ENCODE measurements at places on chromosomes 6 and 20. TPM values are rescaled to one million over a fixed set of nuclear protein-coding genes. Genes with fewer than 3 reads are reported as not detected.

OR2H2 gene
- total RNA-seq = not detected

ACOT13 gene
- total RNA-seq = 9.1 TPM

PDYN gene
- total RNA-seq = not detected

MEP1A gene
- total RNA-seq = not detected

FANCE gene
- total RNA-seq = 2.8 TPM

SLC17A9 gene
- 2.5 TPM for total RNA-seq

FNDC1 gene
- total RNA-seq = 0.23 TPM

VSTM2L gene
- total RNA-seq = 2.9 TPM

ELOVL2 gene
- not detected for total RNA-seq

TRIM15 gene
- total RNA-seq = not detected

MYCT1 gene
- total RNA-seq = 0.47 TPM

HLA-DOB gene
- not detected for total RNA-seq

PRSS35 gene
- 1.9 TPM for total RNA-seq

OVOL2 gene
- total RNA-seq = not detected

CDSN gene
- not detected for total RNA-seq

RAB44 gene
- not detected for total RNA-seq

C20orf202 gene
- total RNA-seq = not detected

DACT2 gene
- total RNA-seq = 0.82 TPM

DEFB118 gene
- total RNA-seq = not detected

PRL gene
- total RNA-seq = not detected

USP49 gene
- 1.8 TPM for total RNA-seq

PPP1R3G gene
- total RNA-seq = 1.3 TPM

FERMT1 gene
- total RNA-seq = 1.3 TPM

ERMARD gene
- total RNA-seq = 38.6 TPM

RIPPLY2 gene
- under 0.01 TPM for total RNA-seq

DYNLT2 gene
- total RNA-seq = 0.45 TPM

CST5 gene
- not detected for total RNA-seq

PAX1 gene
- not detected for total RNA-seq

AKAP12 gene
- total RNA-seq = 65.8 TPM

GINM1 gene
- total RNA-seq = 32.9 TPM

MAPK13 gene
- 10.1 TPM for total RNA-seq

C20orf141 gene
- total RNA-seq = not detected

TTLL9 gene
- under 0.01 TPM for total RNA-seq

Measured in smooth muscle cell of the coronary artery (primary cell).